Inflammatory macrophage treated with lipopolysaccharide for 1 hour (primary cell): ENCODE measurements at places on chromosomes 1 and 21.

- peak; percentile 72 for DNase-seq
These were observed 23.0 kb downstream of the DPH5 start for GRCh38 chr1:101002551-101002950.

GRCh38 chr1:32142446-32143301 is 34.8 kb downstream of the KPNA6 start:
- no peak for DNase-seq

DNA sequence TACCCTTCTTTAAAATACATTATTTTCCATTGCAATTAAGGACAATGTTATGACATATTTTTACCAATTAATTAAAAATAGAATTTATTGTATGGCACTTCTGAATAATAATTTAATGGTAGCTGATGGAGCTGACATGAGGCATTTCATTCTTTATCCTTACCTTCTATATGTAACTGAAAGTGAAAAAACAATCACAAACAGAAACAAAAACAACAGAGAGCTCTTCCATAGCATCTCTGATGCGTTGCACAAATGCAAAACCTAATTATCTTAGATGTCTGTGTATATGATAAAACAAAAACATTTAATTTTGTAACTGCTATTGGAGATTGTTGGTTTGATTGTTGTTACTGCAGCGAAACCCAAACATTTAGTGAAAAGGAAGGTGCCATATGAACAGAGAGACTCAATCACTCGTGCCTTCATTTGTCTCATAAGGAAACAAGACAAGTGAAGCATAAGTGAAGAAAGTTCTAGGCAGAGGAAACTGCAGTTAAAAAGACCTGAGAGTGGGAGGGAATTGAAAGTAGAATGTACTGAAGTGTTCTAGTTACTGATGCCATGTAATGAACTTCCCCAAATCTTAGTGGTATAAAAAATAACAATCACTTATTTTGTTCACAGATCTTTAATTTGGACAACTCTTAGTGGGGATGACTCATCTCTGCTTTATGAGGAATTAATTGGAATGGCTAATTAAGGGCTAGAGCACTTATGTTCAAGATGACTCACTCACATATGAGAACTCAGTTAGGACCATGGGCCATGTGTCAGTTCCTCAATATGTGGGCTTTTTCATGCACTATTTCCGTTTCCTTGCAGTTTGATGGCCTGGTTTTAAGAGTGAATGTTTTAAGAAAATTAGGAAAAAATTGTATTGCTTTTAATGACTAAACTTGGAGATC is 245.0 kb upstream of the OLFM3 start:
- DNase-seq, result no peak

- no peak for DNase-seq
These were observed 26.0 kb downstream of the ARID1A start for GRCh38 chr1:26721669-26722355.

DNA sequence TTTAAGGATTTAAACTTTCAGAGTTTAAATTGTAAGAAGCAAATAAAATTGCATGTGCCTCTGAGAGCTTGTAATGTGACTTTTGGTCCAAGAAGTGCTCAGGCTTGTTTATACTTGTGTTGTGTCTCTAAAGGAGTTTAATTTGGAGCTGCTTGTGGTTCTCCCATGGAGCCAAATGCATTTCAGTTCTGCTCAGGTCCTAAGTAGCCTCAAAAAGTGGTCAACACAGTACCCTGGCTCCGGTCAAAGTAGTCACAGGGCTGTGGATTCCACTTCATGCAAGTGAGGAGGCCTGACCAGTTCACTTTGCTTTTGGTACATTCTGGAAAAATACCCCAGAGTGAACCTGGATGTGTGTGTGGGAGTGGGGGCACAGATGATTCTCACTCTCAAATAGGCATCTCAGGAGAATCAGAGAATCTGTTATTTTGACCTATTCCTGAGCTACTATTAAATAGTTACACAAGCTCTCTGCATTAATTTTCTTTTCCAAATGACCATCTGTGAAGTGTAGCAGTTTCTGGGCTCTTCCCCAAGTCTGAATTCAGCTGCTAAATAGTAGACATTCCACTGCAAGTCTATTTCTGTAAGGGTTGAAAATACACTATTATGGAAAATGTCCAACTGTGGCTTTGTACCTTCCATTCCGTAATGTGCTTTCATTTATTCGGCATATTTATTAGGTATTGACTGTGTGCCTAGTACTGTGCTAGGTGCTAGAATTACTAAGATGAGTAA is 31.7 kb upstream of the AGO1 start:
- no peak for DNase-seq

DNA sequence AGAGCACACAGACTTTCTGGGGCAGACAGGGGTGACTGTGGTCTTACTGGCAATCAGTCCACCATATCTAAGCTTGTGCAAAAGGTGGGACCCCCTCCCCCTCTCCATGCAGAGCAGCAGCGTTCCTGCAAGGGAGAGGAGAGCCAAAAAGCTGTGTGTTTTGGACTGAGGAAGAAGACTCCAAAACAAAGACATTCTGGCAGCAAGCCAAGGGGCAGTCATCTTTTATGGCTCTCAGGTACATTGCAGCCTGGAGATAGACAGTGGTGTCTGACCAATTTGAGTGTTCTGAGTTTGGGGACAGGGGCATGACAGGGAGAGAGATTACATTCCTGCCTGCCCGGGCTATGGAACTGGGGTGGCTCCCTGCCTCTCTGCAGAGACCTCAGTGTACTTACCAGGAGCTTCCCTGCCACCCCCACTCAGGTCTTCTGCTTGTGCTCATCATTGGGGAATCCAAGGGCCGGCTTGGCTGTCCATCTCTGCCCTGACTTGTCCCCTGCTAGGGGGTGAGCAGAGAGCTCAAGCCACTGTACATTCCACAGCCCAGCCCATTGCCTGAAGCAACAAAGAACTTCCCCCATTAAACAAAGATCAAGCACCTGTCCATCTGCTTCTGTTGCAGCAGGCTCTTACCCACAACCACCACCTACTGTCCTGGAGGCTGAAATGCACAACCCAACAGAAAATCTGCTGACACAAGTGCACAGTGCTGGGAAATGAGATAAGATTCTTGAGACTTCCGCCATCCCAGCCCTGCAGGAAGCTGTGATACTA is 131.1 kb downstream of the EVI5 start:
- no peak for DNase-seq

DNA sequence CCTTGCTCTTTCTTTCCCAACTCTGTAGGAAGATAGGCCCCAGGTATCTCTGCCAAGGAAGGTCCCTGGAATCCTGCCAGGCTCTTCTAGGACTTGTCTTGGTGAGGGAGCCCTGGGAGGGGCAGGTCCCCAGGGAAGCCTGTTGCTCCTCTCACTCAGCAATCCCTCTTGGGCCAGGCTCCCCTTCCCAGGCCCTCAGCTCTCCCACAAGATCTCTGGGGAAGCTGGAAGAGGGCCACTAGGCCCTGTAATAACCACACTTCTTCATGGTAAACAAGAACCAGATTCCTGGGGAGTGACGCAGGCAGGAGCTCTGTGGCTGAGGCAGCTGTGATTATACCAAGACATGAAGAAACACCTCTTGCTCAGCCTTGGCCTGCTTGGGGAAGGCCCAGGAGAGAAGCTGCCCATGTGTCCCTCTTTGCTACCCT is 9.9 kb upstream of the MAPKAPK2 start:
- DNase-seq, result peak; percentile 21

DNA sequence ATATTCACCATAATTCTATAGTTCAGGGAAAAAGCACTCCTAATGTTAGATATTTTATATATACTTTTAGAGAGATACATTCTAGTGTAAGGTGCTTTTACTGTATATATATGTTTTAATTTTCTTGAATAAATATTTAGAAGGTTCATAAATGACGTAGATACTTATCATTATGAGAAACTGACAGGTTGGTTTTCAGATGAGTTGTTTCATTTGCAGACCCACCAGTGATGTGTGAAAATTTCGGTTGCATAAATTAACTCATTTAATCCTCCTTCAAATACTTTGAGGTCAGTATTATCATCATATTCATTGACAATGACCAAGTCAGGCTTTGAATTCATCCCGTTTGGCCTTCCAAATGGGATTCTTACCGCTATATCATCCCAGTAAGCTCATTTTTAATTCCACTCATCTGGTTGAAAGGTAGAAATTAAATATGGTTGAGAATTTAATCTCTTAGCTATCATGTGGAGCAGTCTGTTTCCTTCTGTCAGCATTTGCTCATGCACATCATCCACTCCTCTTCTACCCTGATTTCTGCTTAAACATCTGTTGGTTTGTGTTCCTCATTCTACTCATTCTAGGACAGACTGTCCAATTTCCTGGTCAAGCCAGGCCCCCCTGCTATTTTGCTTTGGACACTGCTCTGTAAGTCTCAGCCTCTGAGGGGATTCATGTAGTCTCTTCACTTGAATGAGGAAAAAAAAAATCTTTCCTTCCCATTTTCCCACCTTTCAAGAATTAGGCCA is 1156.6 kb downstream of the PLA2G4A start:
- DNase-seq, result no peak
